Dermis blood vessel endothelial cell (primary cell): ENCODE measurements at places on chromosomes 11 and 22. TPM values are rescaled to one million over a fixed set of nuclear protein-coding genes. Genes with fewer than 3 reads are reported as not detected.

Gene ROBO4
- total RNA-seq, result 521 and 692 TPM in 2 replicates

Gene ZNRF3
- 2.6 and 3.2 TPM in 2 replicates for total RNA-seq

Gene DGCR8
- total RNA-seq, result 30.2 and 30.3 TPM in 2 replicates

Gene OR4X2
- total RNA-seq, result not detected in 2 replicates

Gene OSBP2
- total RNA-seq, result 14.4 and 18.0 TPM in 2 replicates

Gene NPTXR
- total RNA-seq, result 0.34 and 0.84 TPM in 2 replicates

Gene LAYN
- total RNA-seq, result 71.8 and 91.7 TPM in 2 replicates

Gene HRAS
- 51.6 and 70.2 TPM in 2 replicates for total RNA-seq

Gene CASP12
- total RNA-seq, result 5.9 and 11.1 TPM in 2 replicates

Gene UVRAG
- 75.3 and 98.2 TPM in 2 replicates for total RNA-seq

Gene POU2AF1
- not detected in 2 replicates for total RNA-seq

Gene FDXACB1
- total RNA-seq, result 1.9 and 2.0 TPM in 2 replicates

Gene MFRP
- total RNA-seq, result not detected in 2 replicates

Gene PNPLA5
- not detected in 2 replicates for total RNA-seq

Gene P2RX3
- not detected in 2 replicates for total RNA-seq

Gene C22orf31
- total RNA-seq, result not detected in 2 replicates

Gene LDHAL6A
- not detected in 2 replicates for total RNA-seq

Gene MS4A14
- total RNA-seq, result not detected in 2 replicates

Gene ARHGAP20
- 1.0 and 1.5 TPM in 2 replicates for total RNA-seq

Gene NRIP3
- total RNA-seq, result 1.2 and 2.0 TPM in 2 replicates

Gene TRIM48
- not detected in 2 replicates for total RNA-seq

Gene FAM118A
- total RNA-seq, result 14.2 and 28.6 TPM in 2 replicates

Gene AIP
- 81.0 and 124 TPM in 2 replicates for total RNA-seq

Gene CAVIN3
- 201 and 220 TPM in 2 replicates for total RNA-seq

Gene OR8G1
- not detected in 2 replicates for total RNA-seq

Gene GAL3ST1
- total RNA-seq, result 0.05 and 0.17 TPM in 2 replicates

Gene LRRC32
- 80.8 and 98.6 TPM in 2 replicates for total RNA-seq

Gene SULT4A1
- 0.05 TPM in 1 of 2 replicates, not detected in the other for total RNA-seq

Gene CRYBB1
- total RNA-seq, result 0.09 TPM in 1 of 2 replicates, not detected in the other

Gene SHANK2
- total RNA-seq, result 0.37 and 0.68 TPM in 2 replicates

Gene PC
- 10.2 and 25.3 TPM in 2 replicates for total RNA-seq

Gene RFPL1
- total RNA-seq, result not detected in 2 replicates

Gene CST6
- 0.17 and 0.60 TPM in 2 replicates for total RNA-seq

Gene KREMEN1
- total RNA-seq, result 0.56 and 0.68 TPM in 2 replicates

Gene ZNF280A
- total RNA-seq, result not detected in 2 replicates

Gene SPTBN2
- 36.8 and 50.4 TPM in 2 replicates for total RNA-seq

Gene ATL3
- total RNA-seq, result 99.4 and 106 TPM in 2 replicates

Gene KLHDC7B
- not detected in 2 replicates for total RNA-seq

Gene FADS3
- 128 and 242 TPM in 2 replicates for total RNA-seq

Gene MISFA
- 0.68 and 1.0 TPM in 2 replicates for total RNA-seq

Gene APOL5
- not detected in 2 replicates for total RNA-seq

Gene SYCE3
- not detected in 2 replicates for total RNA-seq

Gene TRPC6
- 8.2 and 28.3 TPM in 2 replicates for total RNA-seq

Gene SCN2B
- total RNA-seq, result under 0.01 TPM in 1 of 2 replicates, not detected in the other
